AG09319 (cell line): ENCODE measurements at places on chromosomes 2 and 18.

DNA sequence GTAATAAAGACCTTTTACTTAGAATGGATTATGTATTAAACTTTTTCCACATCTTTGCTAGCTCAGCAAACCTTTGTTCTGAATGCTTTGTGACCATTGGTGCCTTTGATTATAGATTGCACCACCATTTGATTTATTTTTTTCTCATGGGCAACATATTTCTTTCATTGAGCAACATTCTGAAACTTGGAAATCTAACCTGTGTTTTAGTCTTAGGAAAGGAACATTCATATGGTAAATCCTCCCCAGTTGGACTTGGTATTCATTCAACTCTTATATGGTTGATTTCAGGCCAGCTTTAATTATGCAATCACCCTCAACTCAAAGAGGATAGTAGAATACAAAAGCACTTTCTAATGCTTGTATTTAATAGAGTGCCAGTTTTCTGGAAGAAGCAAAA lies 1077.9 kb upstream of the ZEB2 start:
- peak; percentile 31 for DNase-seq

GRCh38 chr2:226611196-226611943 lies 188.2 kb downstream of the IRS1 start:
- DNase-seq, result no peak

GRCh38 chr2:202038471-202039277 lies 5.0 kb downstream of the FZD7 start:
- DNase-seq, result no peak

DNA sequence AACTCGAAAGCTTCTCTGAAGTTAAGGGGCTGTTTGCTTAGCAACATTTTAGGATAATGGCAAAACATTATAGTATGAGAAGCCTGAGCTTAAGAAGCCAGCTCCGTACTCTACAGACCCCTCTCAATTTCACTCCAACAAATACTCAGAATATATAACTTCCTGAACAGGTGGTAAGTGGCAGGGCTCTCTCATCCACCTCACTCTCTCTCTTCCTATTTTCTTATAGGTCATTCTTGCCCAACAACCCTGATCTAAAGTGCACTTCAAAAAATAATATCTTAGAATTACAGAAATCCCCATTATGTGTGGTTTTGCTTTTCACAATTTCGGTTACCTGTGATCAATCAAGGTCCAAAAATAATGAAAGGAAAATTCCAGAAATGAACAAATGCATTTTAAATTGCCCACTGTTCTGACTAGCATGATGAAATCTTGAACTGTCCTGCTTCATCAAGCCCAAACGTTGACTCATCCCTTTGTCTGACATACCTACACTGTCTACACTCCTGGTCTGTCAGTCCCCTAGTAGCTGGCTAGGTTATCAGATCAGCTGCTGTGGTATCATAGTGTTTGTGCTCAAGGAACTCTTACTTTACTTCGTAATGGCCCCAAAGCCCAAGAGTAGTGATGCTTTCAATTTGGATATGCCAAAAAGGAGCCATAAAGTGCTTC lies 122.8 kb upstream of the COL5A2 start:
- no peak for DNase-seq

GRCh38 chr2:9753665-9754531 lies 89.4 kb upstream of the TAF1B start:
- DNase-seq, result no peak

DNA sequence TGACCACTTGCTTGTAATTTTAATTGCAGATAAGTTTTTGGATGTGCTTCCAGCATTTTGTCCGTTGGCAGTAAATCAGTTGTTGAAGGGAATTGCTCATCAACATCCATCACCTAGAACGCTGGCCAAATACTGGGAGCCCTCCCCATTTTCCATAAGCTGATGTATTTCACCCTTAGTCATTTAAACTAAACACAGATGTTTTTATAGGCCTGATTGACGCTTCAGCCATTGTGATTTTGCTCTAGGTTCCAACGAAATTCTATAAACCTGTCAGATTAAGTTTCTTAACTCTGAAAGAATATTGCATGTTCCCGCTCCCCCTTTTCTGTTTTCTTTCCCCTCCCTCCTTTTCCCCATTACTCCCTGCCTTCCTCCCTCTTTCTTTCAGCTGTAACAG lies 1.0 kb upstream of the RPRM start:
- no peak for DNase-seq

DNA sequence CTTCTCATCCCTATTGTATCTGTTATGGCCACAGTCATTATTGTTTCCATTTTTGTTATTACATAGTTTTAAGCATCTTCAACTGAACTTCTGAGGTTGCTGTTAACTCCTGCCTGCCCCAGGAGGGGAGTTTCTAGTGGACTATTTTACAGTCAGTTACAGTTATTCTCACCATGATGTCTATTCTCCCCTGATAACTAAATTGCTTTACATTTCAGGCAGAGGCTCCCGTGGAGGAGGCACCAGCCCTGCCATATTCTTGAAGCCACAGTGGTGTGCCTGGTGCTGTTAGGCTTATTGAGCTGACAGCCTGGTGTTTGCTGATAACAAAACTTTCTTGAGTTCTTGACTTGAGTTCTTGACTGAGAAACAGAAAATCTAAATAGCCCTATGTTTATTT lies 256.4 kb downstream of the TFCP2L1 start:
- DNase-seq, result no peak

DNA sequence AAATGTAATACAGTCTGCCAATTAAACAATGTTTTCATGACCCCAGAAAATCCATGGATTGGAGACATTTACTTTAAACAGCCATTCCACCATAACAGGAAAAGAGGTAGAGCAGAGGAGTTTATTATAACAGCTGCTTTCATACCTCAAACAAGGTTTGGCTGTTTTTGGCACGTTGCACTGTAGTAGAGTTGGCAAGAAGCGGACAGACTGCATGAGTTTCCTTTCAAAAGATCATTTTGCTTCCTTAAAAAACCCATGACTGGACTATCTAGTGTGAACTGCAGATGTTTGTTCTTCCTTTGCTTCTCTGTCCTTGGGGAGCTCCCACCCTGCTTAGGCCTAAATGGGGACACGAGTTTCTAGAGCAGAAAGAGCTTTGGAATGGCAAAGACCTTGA lies 108.5 kb upstream of the THOC1 start:
- DNase-seq, result no peak

DNA sequence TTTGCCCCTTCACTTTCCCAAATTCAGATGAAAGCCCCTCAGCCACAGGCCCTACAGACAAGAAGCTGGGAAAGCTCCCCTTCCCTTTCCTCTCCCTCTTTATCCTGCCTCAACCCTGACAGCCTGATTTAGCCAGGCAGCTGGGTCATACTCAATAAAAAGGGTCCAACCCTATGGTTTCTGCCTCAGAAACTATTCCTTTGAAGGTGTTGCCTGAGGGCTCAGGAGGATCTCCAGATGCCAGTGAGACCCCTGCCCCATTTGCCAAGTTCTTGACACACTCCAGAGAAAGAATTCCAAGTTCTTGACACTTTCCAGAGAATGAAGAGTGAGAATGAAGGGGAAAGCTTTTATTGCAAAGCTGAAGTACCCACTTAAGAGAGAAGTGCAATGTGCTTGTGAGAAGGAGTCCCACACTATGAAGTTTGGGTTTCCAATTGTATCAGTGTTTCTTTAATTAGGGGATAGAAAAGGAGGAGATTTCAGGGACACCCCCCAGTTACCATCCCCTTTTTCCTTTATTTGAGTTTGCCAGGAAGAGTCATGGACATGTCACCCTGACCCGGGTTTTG lies 576.2 kb downstream of the METTL4 start:
- DNase-seq, result no peak

GRCh38 chr18:24878289-24878688 lies 417.9 kb downstream of the HRH4 start:
- DNase-seq, result peak; percentile 45

DNA sequence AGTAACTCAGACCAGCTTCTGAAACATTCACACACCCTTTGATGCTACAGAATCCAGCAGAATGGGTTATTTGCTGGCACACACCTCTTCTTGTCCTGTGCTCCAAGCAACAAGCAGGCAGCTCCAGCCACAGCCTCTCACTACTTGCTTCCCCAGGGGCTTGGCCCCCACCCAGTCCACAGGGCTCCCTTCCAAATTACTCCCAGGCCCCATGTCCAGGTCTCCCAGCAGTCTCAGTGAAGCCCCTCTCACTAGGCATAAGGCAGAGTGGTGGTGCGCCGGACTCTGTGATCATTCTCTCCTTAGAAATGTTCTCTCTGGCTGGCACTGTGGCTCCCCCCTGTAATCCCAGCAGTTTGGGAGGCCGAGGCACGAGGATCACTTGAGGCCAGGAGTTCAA lies 25.9 kb downstream of the ITM2C start:
- no peak for DNase-seq
